ENCODE measurements at places on chromosomes 13 and 19. TPM values are rescaled to one million over a fixed set of nuclear protein-coding genes. Genes with fewer than 3 reads are reported as not detected.

GRCh38 chr13:113802761-113803160, 43.7 kb downstream of the TMEM255B start:
- DNase-seq: no peak

DNA sequence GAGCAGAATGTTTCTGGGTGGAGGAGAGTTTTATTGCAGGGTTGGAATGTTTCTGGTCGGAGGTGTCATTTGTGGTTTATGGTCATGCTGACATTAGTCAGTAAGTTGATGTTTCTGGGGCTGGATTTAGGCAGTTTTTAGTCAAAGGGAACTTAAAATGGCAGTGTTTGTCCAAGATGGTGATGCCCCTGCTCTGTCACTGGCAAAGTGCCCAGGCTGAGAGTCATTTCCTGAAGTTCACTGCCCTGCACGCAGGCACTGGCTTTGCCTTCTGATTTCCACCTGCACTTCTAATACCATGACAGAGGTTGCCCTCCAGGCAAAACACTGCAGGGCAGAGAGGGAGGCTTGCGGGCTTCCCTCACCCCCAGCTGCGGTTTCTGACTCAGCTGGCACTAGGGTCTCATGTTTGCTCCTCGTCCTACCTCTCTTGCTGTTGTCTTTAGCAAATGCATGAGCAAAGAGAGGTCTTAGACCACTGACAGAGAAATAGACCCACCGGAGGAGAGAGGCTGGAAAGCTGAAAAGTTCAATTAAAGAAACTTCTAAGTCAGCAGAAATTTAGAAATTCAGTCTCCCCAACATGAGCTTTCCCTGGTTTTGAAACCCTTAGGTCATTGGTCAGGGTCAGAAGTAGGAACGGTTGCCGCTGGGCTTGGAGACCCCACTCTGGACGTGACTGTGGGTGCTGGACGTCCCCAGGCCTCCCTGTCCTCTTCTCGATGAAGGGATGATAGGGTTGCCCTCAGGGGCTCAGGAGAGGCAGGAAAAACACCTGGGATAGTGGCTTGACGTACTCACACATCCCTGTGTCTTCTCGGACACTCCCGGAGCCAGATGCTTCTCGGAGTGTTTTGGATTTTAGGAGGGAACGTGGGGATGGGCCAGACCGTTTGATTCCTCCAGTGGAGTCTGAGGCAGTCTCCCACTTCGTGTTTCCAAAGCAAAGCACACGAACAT, 26.3 kb downstream of the TMEM255B start:
- DNase-seq: peak; percentile 80

- peak; percentile 11 for DNase-seq
Observed at GRCh38 chr19:615619-616018, 17.7 kb downstream of the POLRMT start.

DNA sequence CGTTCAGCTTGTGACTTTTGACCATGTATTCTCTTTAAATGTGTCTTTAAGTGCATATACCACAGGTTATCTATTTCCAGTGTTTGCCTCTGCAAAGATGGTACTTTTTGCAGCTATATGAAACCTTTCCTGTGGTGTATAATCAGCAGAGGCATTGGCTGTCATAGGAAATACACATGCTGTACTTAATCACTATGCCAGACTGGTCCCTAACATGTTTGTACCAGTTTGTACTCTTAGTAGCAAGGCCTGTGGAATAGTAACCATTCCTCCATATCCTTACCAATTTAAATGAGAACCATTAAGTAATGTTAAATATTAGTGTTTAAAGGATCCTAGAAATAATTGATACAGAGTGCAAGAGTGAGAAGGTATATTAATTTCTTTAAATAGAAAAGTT, 69.8 kb downstream of the CDK8 start:
- DNase-seq: no peak

DNA sequence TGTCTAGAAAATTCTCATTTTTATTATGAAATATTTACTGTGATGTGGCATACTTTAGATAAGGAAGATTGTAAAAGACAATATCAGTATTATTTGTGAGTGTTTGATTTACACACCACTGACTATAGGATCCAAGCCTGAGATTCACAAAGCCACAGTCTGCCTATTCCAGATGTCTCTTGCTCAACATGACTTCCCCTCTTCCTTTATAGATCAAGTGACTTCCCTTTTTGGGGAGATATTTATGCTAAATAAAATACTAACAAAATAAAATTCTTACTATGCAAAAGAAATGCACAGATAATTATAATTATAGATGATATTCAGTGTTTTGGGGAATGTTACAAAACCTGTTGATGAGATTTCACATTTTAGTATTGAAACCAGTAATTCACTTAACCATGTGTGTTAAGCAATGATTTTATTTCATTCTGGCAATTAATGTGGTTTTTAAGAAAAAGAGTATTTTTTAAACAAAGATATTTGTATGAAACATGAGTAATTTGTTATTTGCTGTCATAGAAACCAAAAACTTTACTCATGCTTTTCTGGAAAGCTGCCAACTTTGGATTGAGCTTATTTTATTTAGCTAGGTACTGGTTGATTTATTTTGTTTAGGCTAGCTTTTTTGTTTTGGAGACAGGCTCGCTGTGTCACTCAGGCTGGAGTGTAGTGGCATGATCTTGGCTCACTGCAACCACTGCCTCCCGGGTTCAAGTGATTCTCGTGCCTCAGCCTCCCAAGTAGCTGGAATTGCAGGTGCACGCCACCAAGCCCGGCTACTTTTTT, 13.7 kb upstream of the GPR183 start:
- DNase-seq: peak; percentile 93

- no peak for DNase-seq
Observed at GRCh38 chr13:44074611-44075010, 194.9 kb downstream of the LACC1 start.

DNA sequence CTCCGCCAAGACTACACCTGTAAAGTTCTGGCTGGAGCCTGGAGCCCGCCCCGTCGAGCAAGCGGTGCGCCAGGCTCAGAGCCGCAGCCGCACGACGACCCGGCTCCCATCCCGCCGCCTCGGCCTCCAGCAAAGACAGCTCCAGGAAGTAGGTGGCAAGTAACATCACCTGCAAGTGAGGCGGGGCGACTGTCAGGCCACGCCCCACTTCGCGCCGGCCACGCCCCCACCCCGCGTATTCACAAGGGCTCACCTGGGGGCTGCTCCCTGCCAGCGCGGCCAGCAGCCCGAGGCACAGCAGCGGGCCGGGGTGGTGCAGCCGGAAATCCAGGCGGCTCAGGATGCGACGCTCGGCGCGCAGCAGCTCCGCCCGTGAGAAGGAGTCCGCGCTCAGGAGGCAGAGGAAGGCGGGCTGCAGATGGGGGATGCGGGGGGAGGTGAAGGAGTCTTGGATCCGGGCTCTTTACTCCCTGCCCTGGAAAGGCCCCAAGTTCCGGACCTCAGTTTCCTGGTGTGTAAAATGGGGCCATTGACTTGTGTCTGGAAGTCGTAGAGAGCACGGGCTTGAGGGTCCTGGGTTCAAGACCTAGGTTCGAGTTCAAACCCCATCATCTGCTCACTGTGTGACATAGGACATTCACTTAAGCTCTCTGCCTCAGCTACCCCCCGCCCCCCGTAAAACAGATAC, 3.2 kb downstream of the CCNP start:
- no peak for DNase-seq

- no peak for DNase-seq
Observed at GRCh38 chr13:26517936-26518335, 39.5 kb upstream of the WASF3 start.

- DNase-seq: no peak
Observed at GRCh38 chr13:74816737-74817136, 665.2 kb downstream of the TBC1D4 start.

- no peak for DNase-seq
Observed at GRCh38 chr19:40762754-40763470, 11.9 kb downstream of the SNRPA start.

DNA sequence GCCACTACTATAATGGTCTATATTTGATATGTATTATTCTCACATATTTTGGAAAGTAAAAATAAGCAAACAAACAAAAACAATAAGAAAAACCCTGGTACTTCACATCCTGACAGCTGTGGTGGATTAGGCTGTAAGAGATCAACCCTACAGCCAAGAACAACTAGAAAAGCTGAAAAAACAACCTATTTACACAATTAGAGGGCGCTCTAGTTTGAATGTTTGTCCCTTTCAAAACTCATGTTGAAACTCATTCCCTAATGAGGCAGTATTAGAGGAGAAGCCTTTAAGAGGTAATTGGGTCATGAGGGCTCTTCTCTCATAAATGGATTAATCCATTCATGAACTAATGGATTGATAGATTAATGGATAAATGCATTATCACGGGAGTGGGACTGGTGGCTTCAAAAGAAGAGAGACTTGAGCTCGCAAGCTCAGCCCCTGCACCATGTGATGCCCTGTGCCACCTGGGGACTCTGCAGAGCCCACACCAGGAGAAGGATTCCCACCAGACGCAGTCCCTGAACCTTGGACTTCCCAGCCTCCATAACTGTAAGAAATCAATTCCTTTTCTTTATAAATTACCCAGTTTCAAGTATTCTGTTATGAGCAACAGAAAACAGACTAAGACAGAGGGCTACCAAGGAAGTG, 733.9 kb upstream of the ARGLU1 start:
- peak; percentile 17 for DNase-seq

- no peak for DNase-seq
Observed at GRCh38 chr13:77543711-77544110, 8.2 kb downstream of the SCEL start.

- peak; percentile 55 for DNase-seq
Observed at GRCh38 chr19:39038098-39038497, 5.7 kb upstream of the FBXO27 start.

DNA sequence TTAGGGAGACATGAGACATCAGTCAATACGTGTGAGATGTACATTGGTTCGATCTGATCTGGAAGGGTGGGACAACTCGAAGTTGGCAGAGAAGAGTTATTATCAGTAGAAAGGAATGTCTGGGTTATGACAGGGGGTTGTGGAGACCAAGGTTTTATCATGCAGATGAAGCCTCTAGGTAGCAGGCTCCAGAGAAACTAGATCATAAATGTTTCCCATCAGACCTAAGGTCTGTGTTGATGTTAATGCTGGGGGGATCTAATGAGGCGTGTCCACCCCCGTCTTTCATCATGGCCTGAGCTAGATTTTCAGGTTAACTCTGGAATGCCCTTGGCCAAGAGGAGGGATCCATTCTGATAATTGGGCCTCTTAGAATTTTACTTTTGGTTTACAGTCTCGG, 187.0 kb upstream of the KL start:
- DNase-seq: no peak

GRCh38 chr19:51689751-51690453, 3.2 kb upstream of the SPACA6 start:
- DNase-seq: peak; percentile 37

- no peak for DNase-seq
Observed at GRCh38 chr19:34734537-34735103, 577 bp downstream of the ZNF181 start.

GRCh38 chr13:44379885-44380284, 6.3 kb downstream of the SERP2 start:
- no peak for DNase-seq

DNA sequence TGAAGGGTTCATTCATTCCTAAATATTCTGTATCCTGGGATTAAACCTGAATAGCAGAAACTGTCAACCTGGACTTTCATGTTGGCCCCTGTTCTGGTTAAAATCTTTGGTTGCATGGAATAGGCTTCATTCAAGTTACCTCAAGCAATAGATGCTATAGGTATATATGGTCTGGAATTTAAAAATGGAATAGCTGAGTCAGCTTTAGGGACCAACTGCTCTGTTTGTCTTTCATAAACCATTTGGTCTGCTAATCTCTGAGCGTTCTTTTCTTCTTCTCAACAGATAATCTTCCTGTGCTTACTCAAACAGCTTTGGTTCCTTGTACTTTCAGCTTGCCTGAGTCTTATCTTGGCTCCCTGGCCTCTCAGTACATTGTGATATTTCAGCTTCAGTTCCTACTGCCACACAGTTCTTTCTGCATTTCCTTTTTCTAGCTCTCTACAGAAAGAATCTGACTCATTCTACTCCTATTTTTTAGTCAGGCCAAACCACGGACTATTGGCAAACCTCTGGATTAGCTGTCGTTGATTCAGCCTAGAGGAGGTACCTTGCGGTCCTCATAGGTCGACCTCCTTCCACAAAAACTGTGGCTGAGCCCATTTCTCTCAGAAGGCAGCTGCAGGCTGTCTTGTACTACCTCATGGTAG, 35.9 kb upstream of the MAB21L1 start:
- peak; percentile 62 for DNase-seq

GRCh38 chr13:23558675-23559536, 11.3 kb upstream of the TNFRSF19 start:
- DNase-seq: peak; percentile 69

DNA sequence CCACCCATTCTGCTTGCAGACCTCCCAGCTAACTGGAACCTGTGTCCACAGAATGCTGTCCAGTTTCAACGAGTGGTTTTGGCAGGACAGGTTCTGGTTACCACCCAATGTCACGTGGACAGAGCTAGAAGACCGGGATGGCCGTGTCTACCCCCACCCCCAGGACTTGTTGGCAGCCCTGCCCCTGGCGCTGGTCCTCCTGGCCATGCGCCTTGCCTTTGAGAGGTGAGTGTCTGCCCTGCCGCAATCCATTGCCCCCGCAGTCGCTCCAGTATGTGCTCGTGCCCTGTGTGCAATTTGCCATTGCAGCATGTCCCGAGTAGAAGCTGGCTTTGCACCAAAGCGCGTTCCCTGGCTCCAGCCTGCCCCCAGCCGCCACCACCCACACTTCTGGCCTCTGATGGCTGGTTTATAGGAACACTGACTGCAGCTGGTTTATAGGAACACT, 41.9 kb downstream of the CERS4 start:
- no peak for DNase-seq

DNA sequence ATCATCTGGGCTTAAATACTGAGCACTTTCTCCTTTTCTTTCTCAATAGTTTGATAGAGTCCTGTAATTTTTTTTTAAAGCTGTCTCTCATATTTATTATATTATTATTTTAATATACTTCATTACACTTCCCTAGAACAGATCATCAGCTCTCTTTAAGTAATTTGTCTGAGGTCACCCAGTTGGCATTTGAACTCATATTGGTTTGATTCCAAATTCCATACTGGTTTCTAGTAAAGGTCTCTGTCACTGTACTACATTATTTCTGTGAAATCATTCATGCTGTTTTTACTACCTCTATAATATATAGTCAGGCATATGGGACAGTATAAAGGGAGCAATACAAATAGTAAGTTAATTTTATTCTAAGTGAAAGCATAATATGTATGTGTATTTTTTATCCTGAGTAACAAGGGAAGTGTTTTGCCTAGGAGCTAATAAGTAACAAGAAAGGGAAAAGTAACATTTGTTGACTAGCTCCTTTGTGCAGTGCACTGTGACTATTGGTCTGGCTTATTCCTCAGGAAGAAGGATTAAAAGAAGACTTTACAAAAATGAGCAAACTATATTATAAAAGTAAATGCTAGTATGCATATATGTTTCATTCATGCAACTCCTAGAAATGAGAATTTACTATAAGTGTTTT, 14.3 kb downstream of the LPAR6 start:
- peak; percentile 46 for DNase-seq

Gene LRRC25
- not detected for total RNA-seq

Gene ARHGEF18
- total RNA-seq: 30.7 TPM

Gene NRTN
- 0.30 TPM for total RNA-seq

Gene CRLF1
- not detected for total RNA-seq

Gene PSG1
- total RNA-seq: not detected

Gene SIGLEC5
- not detected for total RNA-seq

Gene EDDM13
- 0.65 TPM for total RNA-seq

Gene ADAT3
- total RNA-seq: 11.7 TPM

Gene PTGIR
- total RNA-seq: 1.1 TPM

Gene CGB5
- total RNA-seq: not detected

All from endothelial cell of umbilical vein (primary cell).